ENCODE measurements at places on chromosomes 12 and 14.

DNA sequence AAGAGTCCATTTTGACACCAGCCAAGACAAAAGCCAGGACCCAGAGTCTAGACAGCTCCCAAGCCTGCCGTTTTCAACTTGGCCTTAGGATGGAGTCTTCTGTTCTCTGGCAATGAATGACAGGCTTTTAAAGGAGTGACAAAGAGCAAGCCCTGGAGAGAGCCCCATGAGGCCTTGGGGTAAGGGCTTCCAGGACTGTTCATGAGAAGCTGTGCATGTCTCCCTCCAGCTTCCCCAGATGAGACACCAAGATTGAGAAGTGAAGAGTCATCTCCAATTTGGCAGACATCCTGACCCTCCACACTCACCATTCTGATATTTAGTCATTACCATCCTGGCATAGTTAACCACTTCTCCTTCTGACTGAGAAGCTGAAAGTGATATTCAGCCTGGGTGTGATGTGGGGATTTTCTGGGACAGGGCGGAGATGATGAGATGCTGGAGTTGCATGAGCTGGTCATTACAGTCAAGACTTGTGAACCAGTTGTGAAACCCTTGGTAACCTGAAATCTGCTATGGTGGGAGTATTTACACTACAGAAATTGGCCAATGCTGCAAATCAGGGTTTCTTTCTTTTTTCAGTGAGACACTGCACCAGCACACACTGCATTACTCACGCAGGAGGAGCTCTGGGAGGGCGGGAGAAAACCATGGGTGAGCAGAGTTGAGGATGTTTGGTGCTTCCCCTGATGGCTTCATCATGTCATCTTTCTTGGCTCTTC lies 77.8 kb downstream of the VCPKMT start:
- no peak for DNase-seq

GRCh38 chr12:112149596-112149995 lies 24.2 kb downstream of the TRAFD1 start:
- DNase-seq, result no peak

DNA sequence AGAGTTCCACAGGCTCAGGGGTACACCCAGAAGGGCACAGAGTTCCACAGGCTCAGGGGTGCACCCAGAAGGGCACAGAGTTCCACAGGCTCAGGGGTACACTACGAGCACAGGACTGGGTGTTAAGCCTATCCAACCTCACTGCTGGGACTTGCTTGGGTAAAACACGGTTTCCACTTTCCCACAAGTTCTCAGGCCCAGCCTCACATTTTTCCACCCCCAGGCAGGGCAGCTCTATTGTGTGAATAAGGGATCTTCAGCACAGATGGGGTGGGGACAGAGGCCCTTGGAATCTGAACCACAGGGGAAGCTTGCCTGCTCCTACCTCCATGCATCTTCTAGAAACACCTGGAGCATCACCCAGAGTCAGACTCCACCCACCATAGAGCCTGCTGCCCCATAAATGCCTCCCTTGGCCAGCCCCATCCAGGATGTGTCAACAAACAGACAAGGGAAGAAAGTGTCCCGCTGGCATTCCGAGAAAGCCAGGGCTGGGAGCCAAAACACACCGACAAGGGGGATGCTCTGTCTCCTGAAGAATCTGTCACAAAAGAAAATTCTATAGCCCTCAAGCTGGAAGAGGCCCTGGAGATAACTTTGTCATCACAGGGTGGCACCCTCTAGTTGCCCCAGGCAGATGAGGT lies 4.8 kb downstream of the CRACR2A start:
- DNase-seq, result no peak

DNA sequence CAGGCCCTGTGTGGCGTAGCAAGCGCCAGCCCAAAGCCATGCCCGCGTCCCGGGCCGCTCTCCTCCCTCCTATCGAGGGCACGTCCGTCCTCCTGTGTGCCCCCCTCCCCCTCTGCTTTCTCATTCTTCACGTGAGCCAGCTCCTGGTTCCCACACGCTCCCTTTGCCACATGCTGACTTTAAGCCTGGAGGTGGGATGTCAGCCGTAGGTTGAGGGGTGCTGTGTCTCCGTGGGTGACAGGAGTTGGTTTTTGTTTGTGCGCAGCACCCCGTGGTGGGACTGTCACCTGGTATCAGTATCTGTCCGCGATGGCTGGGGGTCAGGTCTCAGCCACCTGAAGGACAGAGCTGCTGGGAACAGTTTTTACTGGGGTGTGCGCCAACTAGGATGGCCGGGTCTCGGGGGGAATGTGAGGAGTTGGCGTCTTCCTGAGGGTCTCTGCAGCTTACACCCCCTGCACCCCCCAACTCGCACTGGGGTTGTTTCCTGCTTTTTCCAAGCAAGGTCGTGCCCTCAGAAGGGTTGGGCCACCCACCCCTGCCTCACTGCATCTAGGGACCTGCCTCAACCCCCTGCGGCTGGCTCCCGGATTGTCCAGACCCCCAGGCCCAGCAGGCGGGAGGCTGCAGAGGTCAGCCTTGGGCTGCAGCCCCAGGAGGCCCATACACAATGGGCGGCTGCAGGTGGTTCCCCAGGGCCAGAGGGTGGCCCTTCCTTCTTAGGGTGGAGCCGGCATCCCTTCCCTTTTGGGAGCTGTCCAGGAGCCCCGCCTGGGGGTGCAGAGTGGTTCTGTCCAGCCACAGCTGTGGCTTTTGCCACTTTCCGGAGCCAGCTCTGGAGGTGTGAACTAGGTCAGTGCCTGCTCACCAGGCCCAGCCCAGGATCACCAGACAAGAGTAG lies 7.3 kb downstream of the ULK1 start:
- DNase-seq, result no peak

GRCh38 chr14:75448209-75448608 lies 20.4 kb downstream of the JDP2 start:
- DNase-seq, result no peak

DNA sequence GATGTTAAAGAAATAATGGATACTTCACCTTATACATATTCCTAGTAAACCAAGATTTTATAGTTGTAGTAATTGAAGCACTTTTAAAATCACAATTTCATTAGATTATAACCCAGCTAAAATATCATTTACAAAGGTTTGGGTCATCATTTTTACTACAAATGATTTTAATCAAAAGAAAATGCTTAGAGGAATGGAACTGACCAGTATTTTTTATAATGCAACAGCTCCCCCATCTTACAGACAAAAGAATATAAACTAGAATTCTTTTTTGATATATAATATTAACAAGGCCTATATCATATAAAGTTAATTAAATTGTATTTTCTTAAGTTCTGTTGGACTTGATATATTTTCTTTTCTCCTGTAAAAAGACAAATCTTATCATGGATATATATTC lies 20.4 kb upstream of the LRFN5 start:
- no peak for DNase-seq
